ENCODE measurements at places on chromosomes 7 and 10.

DNA sequence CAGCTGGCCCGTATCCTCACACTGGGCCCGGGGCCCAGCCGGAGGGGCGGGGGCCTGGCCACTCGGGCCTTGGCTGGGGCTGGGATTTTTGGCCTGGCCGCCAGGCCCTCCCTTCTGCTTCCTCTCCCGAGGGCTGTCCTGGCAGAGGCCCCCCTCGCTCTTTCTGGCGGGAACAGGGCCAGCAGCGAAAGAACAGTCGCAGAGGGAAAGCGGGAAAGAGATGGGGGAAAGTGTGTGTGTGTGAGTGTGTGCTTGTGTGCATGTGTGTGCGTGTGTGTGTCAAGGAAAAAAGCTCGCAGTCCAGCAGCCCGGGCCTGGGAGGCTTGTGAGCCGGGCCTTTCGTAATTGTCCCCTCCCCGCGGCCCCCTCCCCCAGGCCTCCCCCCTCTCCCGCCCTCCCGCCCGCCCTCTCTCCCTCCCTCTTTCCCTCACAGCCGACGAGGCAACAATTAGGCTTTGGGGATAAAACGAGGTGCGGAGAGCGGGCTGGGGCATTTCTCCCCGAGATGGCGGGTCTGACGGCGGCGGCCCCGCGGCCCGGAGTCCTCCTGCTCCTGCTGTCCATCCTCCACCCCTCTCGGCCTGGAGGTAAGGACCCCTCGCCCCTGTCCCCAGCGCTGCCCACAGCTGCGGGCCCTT, at the start of gene ELN:
Gene ELN (plus strand): TSS at position 491 of the 638 bp plus-strand sequence. CDS start 15 bp downstream, at position 506.
- DNase-seq = no peak

- no peak for DNase-seq
These were observed 6.4 kb downstream of the UPF2 start for GRCh38 chr10:12036073-12036655.

GRCh38 chr7:158097453-158098124, 490.0 kb downstream of the PTPRN2 start:
- DNase-seq = peak; percentile 22

DNA sequence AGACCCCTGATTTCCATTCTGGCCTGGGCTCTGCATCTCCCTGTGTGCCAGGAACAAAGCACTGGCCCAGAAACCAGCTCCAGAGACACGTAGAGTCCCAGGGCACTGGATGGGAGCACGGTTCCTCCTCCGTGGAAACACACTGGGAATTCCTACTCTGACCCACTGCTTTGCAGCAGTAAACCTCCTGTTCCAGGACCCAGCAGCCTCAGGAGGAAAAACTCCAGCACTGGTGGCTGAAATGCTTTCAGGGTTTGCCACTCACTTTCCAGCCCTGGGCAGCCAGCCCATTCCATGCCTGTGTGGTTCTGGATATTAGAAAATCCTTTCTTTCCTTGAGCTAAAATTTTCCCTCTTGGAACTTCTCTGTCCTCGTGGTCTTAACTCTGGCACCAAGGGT, 58.0 kb downstream of the FAM171A1 start:
- DNase-seq = no peak

DNA sequence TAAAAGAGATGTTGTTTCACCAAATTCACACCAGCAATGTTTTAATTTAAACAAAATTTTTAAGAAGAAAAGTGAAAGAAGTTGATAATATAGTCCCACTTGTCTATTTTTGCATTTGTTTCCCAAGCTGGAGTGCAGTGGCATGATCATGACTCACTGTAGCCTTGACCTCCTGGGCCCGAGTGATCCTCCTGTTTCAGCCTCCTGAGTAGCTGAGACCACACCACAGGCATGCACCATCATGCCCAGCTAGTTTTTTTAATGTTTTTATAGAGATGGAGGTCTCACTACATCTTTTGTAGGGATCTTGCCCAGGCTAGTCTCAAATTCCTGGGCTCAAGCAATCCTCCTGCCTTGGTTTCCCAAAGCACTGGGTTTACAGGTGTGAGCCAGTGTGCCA, 14.1 kb upstream of the NDUFA5 start:
- DNase-seq = no peak

- DNase-seq = no peak
These were observed 294.8 kb upstream of the KLF6 start for GRCh38 chr10:4079803-4080202.

DNA sequence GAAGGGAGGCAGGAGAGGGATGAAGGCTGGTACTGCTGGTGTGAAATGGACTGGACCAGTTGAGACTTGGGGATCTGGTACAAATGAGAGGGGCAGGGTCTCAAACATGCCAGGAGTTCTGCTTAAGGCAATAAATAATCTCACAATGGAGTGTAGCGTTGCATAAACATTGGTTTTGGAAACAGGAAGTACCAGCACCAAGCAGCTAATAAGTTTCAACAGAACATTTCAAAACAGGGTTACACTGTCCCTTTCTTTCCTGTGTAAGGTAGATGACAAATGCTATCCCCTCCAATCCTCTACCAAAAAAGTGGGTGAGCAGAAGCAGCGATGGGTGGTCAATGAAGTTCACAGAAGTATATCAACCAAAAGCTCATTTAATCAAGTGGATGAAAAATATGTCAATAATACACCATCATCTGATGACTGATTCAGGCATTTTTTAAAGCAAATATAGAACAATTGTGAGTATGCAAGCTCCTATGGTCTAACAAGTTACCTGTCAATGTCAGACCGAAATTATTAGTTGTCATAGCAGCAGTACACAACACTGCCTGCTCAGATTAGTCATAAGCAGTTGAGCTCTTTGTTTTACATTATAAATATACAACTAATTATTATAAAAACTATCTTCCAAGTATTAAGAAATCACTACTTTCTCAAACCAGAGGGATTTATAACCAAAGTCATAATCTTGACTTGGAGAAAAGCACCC, 220.0 kb downstream of the FAM107B start:
- DNase-seq = no peak

GRCh38 chr10:101228966-101229265, 347 bp downstream of the LBX1 start:
- DNase-seq = no peak

DNA sequence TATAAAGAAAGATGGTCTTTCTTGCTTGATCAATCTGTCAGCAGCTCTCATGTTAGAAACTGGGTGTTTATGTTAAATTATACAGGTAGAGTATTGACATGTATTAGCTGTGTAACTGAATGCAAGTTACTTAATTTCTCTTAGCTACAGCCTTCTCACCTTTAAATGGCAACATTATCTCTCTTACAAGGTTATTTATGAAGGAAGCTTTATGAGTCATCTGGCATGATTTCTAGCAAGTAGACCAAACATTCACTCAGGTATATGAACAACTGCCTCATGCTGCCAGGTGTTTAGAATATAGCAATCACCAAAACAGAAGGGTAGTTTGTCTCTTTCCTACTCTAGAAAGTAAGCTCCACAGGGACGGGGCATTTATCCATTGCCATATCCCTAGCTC, 8.5 kb downstream of the ARL4A start:
- DNase-seq = no peak

GRCh38 chr7:112206991-112207592, 597 bp downstream of the ZNF277 start:
- DNase-seq = no peak

DNA sequence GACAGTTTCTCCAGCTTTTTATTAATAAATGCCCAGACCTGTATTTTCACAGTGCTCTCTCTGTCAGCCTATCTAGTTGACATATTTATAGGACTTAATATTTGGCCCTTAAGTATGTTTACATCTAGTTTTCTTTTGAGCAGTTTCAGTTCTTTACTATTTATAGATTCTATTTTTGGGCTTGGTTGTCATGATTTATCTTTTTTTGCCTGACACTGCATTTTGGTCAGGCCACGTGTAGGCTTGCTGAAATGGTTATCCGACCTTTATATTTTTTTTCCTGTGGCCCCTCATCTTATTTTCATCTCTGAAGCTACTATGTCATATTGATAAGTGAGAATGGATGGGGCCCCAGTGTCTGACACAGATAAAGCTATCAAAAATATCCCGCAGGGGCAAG, 515.4 kb upstream of the FZD8 start:
- no peak for DNase-seq

DNA sequence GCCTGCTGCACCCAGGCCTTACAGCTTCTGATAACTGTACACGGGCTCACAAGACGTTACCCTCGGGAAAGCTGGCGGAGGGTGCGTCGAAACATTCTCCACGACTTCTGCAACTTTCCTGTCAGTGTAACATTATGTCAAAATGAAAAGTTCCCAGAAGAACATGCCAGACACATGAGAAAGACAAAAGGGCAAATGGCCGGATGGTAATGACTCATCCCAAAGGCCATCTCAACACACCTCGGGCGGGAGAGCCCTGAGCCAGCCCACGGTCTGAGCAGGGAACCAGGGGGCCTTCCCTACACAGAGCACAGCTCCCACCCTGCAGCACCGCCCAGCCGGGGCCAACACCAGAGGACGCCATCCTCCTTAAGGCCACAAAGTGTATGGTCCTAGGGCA, 118.7 kb downstream of the MAD1L1 start:
- DNase-seq = peak; percentile 59

DNA sequence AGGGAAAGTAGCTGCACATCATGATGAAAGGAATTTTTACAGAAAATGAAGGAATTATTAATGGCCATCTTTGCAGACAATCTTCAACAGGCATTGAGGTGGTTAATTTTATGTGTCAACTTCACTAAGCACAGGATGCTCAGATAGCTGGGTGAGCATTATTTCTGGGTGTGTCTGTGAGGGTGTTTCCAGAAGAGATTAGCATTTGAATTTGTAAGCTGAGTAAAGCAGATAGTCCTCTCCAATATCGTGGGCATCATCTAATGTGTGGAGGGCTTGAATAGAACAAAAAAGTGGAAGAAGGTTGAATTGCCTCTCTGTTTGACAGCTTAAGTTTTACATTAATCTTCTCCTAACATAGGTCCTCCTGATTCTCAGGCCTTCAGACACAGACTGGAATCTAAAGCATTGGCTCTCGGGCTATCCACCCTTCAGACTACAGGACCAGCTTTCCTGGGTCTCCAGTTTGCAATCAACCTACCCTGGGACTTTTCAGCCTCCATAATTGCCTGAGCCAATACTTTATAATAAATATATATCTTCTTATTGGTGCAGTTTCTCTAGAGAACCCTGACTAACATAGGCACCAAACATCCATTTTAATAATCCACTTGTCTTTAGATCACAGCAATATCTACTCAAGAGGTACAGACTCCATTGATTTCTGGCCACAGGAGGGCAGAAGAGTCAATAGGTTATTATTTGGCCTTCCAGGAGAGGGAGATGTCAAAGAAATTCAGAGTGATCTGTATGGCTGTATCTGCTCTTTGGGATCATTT, 10.5 kb upstream of the CRPPA start:
- no peak for DNase-seq

DNA sequence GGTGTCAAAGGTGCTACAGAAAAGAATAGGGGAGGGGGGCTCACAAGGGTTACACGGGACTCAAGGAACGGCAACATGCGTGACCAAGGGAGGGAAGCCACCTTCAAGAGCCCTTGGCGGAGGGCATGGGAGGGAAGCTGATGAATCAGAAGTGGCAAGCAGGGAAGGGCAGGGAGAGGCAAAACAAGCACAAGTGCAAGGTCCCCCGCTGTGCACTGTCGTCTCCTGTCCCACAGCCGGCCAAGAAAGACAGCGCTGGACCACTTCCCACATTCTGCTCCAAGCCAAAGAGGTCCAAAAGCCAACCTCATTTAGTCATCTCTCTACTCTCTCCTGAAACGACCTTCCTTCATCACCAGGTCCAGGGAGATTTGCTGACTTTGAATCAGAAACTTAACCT, 102.7 kb downstream of the CALN1 start:
- no peak for DNase-seq

DNA sequence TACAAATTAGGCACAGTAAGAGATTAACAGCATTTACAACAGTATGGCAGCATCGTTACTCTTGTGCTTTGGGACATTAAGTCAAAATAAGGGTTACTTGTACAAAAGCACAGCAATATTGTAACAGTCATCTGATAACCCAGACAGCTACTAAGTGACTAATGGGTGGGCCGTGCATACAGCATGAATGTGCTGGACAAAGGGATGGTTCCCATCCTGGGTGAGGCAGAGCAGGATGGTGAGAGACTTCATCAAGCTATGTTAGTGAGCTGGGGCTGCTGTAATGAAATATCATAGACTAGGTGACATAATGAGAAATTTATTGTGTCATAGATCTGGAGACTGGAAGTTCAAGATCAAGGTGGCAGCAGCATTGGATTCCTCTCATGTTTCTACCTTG, 25.4 kb downstream of the EDRF1 start:
- no peak for DNase-seq

GRCh38 chr10:70057306-70057705, 4.7 kb downstream of the MACROH2A2 start:
- no peak for DNase-seq

GRCh38 chr10:105258036-105258673, 617.1 kb downstream of the SORCS3 start:
- DNase-seq = no peak

DNA sequence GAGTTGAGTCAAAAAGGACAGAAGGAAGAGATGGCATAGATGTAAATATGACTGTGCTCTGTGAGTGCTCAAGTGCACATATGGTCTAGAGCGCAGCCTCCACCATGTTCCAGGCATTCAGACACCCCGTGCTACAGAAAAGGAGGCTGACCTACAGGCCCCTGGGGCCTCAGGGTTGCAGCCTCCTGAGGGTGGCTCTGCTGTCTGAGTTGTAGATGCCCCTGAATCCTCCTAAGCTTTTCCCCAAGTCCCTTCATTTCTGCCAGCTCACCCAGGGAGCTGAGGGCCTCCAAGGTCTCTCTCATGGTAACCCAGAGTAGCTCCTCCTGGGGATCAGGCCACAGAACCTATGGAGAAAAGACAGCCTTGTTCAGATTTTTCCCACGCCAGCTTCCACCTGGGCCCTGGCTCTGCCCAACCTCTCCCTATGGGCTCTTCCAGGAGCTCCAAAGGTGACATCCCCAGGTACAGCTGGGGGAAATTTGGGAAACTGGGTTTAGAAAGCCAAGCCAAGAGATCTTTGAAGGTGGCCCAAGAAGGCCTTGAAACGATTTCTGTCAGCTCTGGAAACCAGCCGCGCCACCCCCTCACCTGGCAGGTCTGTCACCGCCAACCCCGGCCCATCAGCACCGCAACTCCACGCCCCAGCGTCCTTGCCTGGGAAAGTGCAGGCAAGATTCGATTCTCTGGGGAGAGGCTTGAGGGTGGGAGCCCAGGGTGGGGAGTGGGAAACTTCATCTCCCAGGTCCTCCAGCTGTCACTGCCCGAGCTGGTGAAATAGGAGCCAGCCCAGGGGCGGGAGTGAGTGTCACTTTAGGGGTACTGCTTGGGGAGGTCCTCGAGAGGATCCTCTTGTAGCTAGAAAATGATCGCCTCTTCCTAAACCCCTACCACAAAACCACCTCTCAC, 2.4 kb downstream of the ZNF467 start:
- no peak for DNase-seq

DNA sequence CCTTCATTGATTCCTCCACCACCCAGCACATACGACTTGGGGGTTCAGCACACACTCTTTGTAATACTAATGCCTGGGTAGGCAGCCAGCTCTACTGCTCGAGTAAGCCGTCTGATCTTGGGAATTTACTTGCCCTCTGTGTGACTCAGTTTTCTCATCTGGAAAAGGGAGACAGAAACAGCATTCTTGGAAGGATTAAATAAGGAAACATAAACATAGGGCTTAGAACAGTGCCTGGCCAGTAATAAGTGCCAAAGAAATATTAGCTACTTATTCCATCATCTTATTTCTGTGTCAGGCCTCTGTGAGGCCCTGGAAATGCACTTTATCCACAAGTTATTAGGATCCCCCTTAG, 130.1 kb downstream of the TNS3 start:
- DNase-seq = no peak

GRCh38 chr10:67837541-67838314, at the start of gene DNAJC12:
Gene DNAJC12, minus strand, starts transcription at chr10:67838188. Its CDS starts 177 bp downstream, at chr10:67838011.
- peak; percentile 3 for DNase-seq

Data from SJSA1 (cell line).